ENCODE measurements at places on chromosomes 4 and X.

- DNase-seq: no peak
These were observed 375.6 kb downstream of the PDGFC start for GRCh38 chr4:156596026-156596425.

DNA sequence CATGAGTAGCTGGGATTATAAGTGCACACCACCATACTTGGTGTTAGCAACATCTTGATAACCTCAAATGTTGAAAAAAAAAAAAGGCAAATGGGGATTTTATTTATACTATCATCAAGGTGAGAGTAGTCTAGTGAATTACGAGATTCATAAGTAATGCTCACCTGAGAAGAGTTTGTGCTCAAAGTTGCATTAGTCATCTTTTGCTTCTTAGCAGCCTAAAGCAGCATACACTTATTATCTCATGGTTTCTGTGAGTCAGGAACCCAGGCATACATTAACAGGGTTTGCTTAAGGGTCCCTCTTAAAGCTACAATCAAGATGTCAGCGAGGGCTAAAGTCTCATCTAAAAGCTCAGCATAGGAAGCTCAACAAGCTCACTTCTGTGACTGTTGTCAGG is 8.2 kb upstream of the EXOSC9 start:
- DNase-seq: no peak

GRCh38 chrX:110803506-110803905 is 7.9 kb upstream of the CHRDL1 start:
- no peak for DNase-seq

- no peak for DNase-seq
These were observed 76.2 kb upstream of the PLAC1 start for GRCh38 chrX:134734466-134734952.

DNA sequence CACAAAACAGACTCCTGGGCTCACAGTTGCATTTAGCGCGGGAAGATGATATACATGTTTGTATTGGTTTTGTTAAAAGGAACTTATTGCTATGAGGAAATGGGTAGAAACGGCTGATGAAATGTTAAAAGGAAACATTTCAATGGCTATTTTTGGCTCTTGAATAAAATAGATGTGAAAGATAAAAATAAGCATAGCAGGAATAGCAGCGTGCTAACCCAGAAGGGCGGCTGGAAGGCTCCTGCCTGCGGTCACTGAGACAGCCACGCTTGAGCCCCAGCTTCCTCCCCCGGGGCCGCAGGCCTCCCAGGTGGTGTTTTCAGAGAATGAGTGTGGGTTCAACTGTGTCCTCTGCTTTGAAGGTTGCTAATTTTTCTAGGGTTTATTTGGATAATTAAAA is 35.0 kb upstream of the CLCN4 start:
- no peak for DNase-seq

DNA sequence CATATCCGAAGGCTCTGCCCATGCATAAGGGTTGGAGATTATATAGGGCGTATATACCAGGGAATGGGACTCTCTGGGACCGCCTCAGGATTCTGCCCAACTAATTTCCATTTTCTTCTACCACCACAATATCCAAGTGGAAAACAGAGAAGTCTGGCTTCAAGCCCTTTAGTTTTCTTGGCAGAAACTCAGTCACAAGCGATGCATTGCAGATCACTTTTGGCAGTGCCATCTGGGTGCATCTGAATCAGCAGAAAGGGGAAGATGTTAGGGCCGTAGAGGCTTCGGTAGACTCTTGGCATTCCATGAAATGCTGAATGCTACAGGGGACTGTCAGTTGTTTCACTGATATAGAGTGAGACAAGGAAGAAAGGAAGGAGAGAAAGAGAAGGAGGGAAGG is 94.1 kb upstream of the FAM9B start:
- DNase-seq: no peak

- DNase-seq: no peak
These were observed 53.8 kb downstream of the APLN start for GRCh38 chrX:129600981-129601424.

GRCh38 chr4:2944586-2945526 is 18.4 kb downstream of the NOP14 start:
- DNase-seq: no peak

Measured in stimulated activated CD4-positive, alpha-beta T cell treated with anti-CD3 and anti-CD28 coated beads, Interleukin-12 subunit alpha, Interleukin-12 subunit beta, amount 100 ng/mL, for 4 hours (primary cell).